Stimulated activated CD8-positive, alpha-beta memory T cell treated with anti-CD3 and anti-CD28 coated beads, Interleukin-4, amount 100 ng/mL, for 48 hours (primary cell): ENCODE measurements at places on chromosomes 2 and 18.

- DNase-seq: no peak
These were observed 130.9 kb downstream of the RNF152 start for GRCh38 chr18:61761875-61762274.

GRCh38 chr2:16165518-16166326 lies 225.4 kb downstream of the MYCN start:
- DNase-seq: no peak

DNA sequence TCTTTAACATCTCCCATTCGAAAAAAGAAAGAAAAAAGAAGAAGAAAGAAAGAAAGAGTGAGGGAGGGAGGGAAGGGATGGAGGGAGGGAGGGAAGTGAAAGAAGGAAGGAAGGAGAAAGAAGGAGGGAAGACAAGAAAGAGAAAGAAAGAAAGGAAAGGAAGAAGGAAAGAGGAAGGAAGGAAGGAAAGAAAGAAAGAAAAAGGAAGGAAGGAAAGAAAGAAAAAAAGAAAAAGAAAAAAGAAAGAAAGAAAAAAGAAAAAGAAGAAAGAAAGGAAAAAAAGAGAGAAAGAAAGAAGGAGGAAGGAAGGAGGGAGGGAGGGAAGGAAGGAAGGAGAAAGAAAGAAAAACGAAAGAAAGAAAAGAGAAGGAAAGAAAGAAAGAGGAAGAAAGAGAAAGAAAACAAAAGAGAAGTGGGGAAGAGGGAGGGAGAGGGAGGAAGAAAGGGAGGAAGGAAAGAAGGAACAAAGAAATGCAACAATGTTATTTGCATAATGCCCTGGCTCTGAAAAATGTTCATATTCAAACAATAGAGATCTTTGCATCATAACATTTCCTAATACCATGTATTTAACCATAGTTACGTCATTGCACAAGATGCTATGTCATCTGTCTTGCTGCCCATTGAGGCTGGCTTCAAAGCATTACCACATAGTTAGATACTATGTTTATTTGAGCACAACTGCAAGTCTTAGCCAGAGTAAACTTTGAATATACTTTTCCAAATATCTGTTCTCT lies 550.6 kb downstream of the DSC3 start:
- no peak for DNase-seq

GRCh38 chr2:42924418-42924886 lies 132.1 kb upstream of the HAAO start:
- no peak for DNase-seq

- DNase-seq: no peak
These were observed 72.2 kb upstream of the CHRNA1 start for GRCh38 chr2:174836377-174836994.

DNA sequence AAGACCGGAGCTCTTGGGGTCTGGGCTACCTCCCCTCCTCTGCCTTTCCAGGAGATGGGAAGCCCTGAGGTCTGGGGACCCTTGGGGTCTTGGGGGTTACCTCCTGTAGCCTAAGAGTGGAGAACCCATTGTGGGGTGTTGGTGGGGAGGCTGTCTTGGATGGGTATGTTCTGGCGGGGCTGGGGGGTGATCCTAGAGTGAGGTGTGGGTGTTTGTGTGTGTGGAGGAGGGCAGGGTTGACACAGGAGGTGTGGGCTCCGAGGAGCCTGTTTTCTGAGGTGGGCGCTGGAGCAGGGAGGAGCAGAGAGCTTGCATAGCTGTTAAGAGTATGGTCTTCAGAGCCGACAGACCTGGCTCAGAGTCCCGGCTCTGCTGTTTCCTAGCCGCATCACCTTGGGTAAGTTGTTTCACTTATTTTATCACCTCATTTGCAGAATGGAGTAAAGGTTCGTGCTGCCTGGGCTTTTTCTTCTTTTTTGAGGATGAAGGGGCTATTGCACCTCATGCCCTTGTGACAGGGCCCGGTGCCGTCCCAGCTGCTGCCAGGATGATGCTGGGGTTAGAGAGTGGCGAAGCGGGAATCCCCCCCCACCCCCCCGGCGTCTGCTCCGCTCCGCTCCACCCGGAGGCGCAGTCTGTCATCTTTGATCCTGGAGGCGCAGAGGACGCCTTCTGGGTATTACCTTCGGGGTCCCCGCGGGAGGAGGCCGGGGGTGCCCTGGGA lies 17.2 kb downstream of the TET3 start:
- DNase-seq: peak; percentile 52

- no peak for DNase-seq
These were observed 10.8 kb downstream of the SPAST start for GRCh38 chr2:32074134-32074506.

- DNase-seq: no peak
These were observed 42.6 kb upstream of the MAP4K3 start for GRCh38 chr2:39479696-39480095.

GRCh38 chr2:70938586-70938950 lies 2.9 kb downstream of the ATP6V1B1 start:
- DNase-seq: peak; percentile 16

DNA sequence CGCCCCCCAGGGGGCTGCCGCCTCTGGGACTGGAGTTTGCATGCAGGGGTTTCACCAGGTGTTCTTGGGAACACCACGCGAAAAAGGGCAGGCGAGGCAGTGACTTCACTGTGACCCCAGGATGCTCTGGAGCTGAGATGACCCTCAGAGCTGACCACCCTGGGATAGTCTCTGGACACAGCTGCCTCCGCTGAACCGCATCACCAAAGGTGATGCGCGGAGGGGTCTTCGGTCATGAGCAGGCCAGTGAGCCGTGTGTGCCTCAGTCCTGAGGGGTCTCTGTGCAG lies 17.5 kb downstream of the GPR35 start:
- DNase-seq: no peak

DNA sequence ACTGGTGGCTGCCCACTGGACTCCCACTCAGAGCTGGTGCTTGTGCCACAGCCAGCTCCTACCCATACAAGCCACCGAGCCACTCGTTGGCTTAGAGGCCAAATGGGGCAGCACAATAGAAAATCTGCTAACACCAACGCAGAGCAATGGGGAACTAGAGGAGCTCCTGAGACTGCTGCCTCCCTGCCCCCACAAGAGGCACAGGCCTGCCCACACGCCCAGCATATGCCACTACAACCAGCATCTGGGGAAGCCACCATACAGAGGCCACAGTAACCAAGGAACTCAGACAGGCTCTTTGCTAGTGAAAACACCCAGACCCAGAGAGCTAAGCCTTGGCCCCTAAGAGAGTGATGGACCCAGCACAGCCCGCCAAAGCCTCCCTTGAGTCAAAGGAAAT lies 231.2 kb upstream of the RAB6C start:
- DNase-seq: no peak

DNA sequence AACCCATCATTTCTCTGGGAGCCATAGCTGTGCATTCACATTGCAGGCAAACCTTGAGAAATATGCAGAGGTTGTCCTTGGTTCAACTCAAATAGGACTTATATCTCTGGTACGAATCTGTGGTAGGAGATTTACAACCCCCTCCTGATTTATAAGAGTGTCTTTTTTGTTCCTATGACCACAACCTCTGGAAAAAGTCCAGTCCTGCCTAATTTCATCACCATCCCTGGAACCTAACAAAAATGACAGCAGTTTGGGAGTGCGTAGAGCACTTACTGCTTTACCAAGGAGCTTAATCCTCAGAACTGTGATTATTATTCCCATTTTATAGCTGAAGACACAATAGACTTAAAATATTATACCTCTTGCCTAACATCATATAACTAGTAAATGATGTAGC lies 66.5 kb downstream of the VWC2L start:
- no peak for DNase-seq

DNA sequence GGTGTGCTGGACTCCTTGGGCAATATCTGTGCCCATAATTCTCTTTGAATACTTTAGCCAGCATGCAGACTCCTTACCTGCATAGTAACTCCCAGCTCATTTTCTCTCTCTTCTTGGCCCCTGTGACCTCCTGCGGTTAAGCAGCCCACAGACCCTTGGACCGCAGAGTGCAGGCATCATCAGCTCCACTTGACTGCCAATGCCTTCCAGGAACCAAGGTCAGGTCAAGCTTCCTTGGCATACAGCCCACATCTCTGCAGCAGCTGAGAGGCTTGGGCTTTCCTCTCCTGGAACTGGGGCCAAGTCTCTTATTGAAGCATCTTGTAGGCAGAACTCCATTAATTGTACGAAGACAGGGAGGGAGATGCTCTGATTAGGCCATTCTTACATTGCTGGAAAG lies 130.1 kb upstream of the PIEZO2 start:
- DNase-seq: no peak

GRCh38 chr2:226825056-226825455 lies 10.8 kb upstream of the RHBDD1 start:
- no peak for DNase-seq

DNA sequence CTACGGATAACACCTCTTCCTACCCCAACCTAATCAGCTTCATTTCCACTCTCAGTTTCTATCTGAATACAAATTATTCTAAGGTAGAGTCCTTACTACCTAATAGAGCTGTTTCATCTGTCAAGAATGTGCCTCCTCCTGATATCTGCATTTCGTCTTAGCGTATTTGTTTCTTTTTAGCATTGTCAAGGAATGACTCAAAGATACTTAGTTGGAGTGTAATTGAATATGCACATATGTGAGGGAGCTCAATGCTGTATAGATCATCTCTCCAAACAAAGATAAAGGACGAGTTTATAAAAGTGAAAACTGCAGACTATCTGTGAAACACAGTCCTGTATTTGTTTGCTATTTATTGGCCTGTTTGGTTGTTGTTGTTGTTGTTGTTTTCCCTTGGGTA lies 2059.4 kb upstream of the CELF4 start:
- DNase-seq: no peak

DNA sequence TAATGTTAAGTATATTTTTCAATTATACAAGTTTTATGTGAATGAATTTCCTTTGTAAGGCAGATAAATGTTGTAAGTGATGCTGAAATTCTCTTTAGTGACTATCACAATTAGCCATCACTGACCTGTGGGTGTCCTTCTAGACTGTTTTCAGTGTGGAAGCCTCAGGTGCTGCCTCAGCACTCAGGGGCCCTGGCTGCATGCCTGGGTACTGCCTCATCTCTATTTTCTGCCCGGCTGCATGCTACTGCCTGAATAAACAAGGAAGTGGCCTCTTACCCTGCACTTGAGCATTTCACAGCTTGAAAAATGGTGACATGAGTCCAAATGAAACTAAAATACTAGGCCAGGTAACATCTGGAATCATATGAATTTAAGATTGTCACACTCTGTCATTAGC lies 787.6 kb upstream of the SALL3 start:
- DNase-seq: no peak

- no peak for DNase-seq
These were observed 2.3 kb downstream of the PRKD3 start for GRCh38 chr2:37322368-37322767.

DNA sequence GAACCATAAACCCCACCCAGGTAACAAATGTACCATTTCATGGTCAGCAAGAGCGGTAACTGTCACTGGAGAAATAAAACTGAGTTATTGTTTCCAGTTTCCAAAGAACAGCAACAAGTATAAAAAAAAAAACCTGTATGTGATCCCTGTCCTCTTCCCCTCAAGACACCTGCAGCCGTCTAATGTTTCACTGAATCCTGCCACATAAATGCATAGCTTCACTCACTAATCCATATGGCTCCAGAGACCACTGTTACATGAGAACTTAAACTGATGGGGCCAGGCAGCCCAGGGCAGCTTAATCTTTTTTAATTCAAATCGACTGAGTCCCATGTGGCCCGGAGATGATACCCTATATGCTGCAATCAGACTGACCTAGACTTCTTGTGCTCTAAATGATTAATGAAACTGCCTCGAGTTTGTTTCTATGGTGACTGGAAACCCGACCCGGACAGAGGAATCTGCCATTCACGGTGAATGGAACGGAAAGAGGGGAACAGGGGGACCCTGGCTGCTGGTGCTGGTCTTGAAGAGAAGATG lies 60.9 kb upstream of the SIX2 start:
- no peak for DNase-seq

DNA sequence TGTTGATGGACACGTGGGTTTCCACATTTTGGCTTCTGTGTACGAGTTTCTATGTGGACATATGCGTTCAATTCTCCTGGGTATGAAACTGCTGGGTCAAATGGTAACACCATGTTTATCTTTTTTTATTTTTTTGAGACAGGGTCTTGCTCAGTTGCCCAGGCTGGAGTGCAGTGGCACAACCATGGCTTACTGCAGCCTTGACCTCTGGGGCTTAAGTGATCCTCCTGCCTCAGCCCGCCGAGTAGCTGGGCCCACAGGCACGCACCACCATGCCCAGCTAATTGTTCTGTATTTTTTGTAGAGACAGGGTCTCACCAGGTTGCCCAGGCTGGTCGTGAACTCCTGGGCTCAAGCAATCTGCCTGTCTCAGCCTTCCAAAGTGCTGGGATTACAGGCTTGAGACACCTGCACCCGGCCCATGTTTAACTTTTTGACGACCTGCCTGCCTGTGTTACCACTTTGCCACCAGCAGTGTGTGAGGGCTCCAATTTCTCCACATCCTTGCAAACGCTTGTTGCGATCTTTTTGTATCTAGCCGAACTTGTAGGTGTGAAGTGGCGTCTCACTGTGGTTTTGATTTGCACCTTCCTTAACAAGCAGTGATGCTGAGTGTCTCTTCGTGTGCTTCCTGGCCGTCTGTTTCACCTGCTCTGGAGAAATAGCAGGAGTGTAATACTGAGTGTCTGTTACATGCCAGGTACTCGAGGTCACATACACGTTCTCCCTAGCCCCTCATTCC lies 6.9 kb downstream of the HSBP1L1 start:
- DNase-seq: no peak
